ENCODE measurements at places on chromosomes 13 and 19. TPM values are rescaled to one million over a fixed set of nuclear protein-coding genes. Genes with fewer than 3 reads are reported as not detected.

The TMEM238 gene
- 25.3 TPM for total RNA-seq

The RXFP2 gene
- total RNA-seq, result not detected

The PSG7 gene
- total RNA-seq, result not detected

The IL12RB1 gene
- total RNA-seq, result 5.4 TPM

The SGCG gene
- 2.5 TPM for total RNA-seq

The CBARP gene
- total RNA-seq, result 0.55 TPM

The CGB8 gene
- total RNA-seq, result not detected

The DAND5 gene
- not detected for total RNA-seq

The ZNF83 gene
- total RNA-seq, result 44.0 TPM

The LYL1 gene
- 15.4 TPM for total RNA-seq

The IL4I1 gene
- 6.5 TPM for total RNA-seq

The SULT2A1 gene
- not detected for total RNA-seq

The KIR2DL3 gene
- 0.18 TPM for total RNA-seq

The ZNF415 gene
- total RNA-seq, result 8.4 TPM

The SYNGR4 gene
- total RNA-seq, result not detected

The LGI4 gene
- 1.8 TPM for total RNA-seq

The GSX1 gene
- total RNA-seq, result not detected

The GRIK5 gene
- total RNA-seq, result 0.81 TPM

The CD209 gene
- 9.2 TPM for total RNA-seq

The OR7C1 gene
- total RNA-seq, result 0.15 TPM

The COL5A3 gene
- total RNA-seq, result 21.9 TPM

The C1QTNF9B gene
- total RNA-seq, result not detected

The WDR62 gene
- 3.7 TPM for total RNA-seq

All from left lung (tissue), 14 donors.